ENCODE measurements at places on chromosomes 11 and 22.

GRCh38 chr11:45638051-45638450 lies 27.4 kb downstream of the CHST1 start:
- DNase-seq, result no peak

GRCh38 chr22:19036523-19037273 lies 85.5 kb downstream of the DGCR2 start:
- no peak for DNase-seq

DNA sequence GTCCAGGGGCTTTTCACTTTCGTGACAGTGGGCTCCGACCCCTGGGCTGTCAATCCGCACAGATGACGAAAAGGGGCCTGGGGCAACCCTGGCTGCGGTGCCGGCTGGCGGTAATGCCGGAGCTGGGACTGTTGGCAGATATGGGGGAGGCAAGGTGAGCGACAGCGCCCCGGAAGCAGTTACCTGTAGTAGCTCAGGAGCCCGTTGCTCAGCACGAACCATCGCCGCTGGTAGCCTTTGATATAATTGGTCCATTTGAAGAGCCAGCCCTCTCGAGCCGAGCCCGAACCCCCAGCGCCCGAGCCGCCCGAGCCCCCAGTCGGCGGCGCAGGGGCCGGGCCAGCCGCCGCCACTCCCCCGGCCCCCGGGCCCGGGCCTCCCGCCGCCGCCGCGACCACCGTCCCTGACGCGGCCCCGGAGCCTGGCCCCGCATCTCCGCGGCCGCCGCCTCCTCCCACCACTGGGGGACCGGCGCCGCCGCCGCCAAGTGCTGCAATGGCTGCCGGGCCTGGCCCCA lies 396 bp downstream of the OSBP start:
- DNase-seq, result peak; percentile 30

DNA sequence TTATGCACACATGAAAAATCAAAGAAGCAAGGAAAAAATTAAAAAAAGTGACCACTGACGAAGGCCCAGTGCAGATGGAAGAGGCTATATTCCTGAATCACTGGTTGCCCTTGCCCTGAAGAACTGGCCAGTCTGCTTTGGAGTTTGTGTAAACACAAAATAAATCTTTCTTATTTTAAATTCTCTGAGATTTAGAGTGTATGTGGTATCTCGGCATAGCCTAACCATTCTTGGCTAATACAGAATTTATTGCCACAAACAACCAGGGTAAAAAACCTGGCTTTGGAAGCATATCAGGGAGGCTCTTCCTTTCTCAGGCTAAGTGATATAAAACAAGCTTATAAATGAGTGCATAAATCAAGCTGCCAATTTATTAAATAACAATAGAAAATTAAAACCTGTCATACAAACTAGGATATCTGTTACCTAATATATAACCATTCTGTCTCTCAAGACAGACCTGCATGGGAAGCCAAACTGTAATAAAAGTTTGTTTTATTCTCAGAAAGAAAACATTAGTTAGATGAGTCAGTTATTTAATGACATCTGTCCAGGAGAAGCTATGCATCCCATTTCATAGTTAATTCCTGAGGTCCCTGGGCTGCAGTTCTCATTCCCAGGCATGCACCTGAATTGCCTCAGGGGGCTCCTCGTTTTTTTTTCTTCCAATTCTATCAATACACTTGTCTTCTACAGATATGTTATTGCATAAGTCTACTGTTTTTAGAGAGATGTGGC lies 6.1 kb upstream of the TMEM135 start:
- DNase-seq, result no peak

- no peak for DNase-seq
Measured at GRCh38 chr11:61630089-61630488, 49.2 kb upstream of the SYT7 start.

- DNase-seq, result no peak
Measured at GRCh38 chr11:19419021-19419750, 178.4 kb upstream of the E2F8 start.

GRCh38 chr11:32893093-32893342 lies 407 bp downstream of the QSER1 start:
- no peak for DNase-seq

GRCh38 chr22:31857247-31857646 lies 87.1 kb upstream of the YWHAH start:
- no peak for DNase-seq

- DNase-seq, result no peak
Measured at GRCh38 chr11:93073026-93073425, 103.6 kb downstream of the MTNR1B start.

GRCh38 chr11:78293536-78293935 lies 104.8 kb downstream of the USP35 start:
- no peak for DNase-seq

GRCh38 chr11:13238879-13239514 lies 38.6 kb upstream of the BMAL1 start:
- no peak for DNase-seq

- DNase-seq, result no peak
Measured at GRCh38 chr11:69384251-69385143, 90.5 kb downstream of the MYEOV start.

GRCh38 chr11:125410091-125410490 lies 86.0 kb downstream of the FEZ1 start:
- no peak for DNase-seq

DNA sequence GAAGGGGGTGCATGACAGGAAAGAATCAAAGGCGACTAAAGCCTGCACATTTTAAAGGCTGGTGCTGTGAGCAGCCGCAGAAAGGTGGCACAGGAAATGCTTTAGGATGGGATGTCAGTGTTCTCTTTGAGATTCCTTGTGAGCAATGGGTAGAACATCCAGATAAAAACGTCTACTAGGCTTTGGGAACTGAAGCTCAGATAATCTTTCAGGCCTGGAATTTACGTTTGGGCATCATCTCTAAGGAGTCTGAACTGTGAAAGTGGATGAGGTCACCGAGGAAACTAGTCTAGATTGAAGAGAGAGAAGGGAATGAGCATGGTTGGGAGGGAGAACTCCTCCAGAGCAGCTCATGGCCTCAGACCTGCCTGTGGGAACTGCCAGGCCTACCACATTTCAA lies 65.7 kb downstream of the FLI1 start:
- no peak for DNase-seq

GRCh38 chr22:44521326-44522074 lies 23.5 kb upstream of the RTL6 start:
- no peak for DNase-seq

DNA sequence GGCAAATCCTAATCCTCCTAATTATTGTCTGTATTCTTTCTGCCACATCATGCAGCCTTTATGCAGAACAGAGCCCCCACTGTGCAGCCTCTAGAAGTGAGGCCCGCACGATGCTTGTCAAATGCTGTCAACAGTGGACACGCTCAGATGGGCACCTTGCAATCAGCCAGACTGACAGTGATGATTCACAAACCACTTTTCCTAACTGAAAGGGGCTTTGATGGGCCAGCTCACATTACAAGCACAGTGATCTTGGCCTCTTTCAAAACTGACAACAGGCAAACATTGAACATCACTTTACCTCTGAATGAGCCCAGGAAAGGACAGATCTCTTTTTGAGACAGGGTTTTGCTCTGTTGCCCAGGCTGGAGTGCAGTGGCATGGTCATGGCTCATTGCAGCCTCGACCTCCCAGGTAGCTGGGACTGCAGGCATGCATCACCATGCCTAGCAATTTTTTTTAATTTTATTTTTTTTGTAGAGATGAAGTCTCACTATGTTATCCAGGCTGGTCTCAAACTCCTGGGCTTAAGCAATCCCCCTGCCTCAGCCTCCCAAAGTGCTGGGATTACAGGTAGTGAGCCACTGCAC lies 18.0 kb upstream of the E2F8 start:
- DNase-seq, result no peak
